ENCODE measurements at places on chromosomes 5 and 9. TPM values are rescaled to one million over a fixed set of nuclear protein-coding genes. Genes with fewer than 3 reads are reported as not detected.

DNA sequence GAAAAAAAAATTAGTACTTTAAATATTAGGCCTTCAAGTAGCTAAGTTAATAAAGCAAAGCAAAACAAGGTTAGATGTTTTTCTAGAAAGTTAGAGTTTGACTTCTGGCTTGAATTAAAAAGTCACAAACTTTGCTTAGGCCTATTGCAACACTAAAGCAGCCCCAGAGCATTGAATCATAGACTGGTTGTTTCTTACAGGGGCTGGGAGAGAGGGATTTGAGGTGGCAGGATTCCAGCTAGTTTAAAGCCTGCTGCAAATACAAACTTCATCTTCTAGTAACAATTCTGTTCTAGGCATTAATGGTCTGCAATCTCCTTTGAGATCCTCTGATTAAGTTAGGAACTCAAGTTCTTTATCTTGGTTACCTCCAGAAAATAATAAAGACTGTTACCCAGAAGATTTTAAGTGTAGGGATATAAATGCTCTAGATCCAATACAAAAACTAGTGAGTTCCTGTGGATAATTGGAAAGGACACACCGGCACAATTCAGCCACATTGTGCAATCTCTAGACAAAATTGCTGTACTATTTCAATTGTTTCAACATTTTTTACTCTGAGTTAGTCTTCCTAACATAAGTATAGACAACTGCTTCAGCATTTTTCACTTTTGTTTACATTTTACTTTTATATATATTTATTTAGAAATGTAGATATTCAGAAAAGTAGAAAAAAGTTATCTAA is 12.6 kb downstream of the OR13C5 start:
- DNase-seq, result no peak

- DNase-seq, result no peak
Observed at GRCh38 chr5:87499478-87500410, 87.0 kb upstream of the CCNH start.

DNA sequence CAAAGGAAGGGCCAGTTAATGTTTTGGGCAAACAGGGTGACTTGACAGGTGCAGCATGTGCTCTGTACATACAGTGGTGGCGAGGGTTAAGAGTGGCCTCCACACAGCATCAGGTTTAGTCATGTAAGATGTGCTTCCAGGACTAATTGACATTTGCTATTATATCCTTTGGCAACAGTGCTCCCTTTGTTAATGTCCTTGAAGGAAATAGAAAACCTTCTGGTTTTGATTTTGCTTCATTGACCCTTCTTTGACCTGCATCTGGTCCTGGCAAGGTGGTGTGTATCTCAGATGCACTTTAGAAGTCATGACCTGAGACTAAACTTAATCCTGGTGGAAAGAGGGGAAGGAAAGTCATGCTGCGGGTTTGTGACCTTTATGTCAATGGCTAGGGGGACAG is 440.0 kb downstream of the ENC1 start:
- no peak for DNase-seq

DNA sequence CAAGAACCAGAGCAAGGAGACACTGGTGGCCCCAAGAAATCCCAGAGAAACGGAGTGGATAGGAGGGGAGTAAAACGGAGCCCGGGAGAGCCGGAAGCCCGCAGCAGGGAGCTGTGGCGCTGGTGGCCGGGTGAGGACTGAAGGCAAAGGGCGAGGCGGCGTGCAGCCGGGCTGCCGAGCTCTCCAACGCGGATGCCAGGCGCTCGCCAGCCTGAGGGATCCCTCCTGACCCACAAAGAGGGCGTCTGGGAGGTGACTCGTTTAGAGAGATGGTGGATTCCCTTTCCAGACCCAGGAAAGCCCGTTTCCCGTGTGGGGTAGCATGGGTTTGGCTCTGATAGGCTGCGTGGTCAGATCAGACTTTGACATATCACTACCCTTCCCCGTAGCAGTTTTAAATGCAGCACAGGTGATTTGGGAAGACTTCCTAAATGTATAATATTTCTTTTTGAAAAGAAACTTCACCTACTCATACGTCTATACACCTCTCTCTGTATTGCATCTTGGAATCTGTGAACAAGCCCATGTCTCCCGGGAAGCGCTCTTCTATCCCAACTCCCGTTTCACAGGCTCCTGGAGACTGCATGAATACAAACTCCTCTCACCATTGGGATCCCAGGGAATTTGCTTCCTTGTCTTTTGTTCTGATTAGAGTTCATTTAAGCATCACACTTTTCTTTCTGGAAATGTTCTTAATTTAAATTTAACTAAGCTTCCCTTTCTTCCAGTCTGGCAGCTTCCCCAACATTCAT is 158.1 kb downstream of the C9orf152 start:
- DNase-seq, result peak; percentile 85

Gene SLC6A7
- total RNA-seq, result not detected

Gene IFNA6
- not detected for total RNA-seq

Gene IL33
- total RNA-seq, result 68.2 TPM

- DNase-seq, result no peak
Observed at GRCh38 chr5:71946343-71947030, 160.8 kb upstream of the MAP1B start.

DNA sequence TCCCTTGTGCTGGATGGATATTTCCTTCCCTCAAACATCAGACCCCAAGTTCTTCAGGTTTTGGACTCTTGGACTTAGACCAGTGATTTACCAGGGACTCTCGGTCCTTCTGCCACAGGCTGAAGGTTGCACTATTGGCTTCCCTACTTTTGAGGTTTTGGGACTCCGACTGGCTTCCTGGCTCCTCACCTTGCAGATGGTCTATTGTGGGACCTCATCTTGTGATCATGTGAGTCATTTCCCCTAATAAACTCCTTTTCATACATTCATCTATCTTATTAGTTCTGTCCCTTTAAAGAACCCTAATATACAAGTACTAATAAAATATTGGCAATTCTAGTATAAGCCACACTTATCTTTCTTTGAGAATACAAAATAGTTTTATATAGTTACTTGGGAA is 1078.9 kb downstream of the CDH12 start:
- DNase-seq, result no peak

Gene SPAAR
- 4.0 TPM for total RNA-seq

- peak; percentile 78 for DNase-seq
Observed at GRCh38 chr5:133552925-133553525, 59.3 kb downstream of the FSTL4 start.

Gene SEMA6A
- 28.5 TPM for total RNA-seq

DNA sequence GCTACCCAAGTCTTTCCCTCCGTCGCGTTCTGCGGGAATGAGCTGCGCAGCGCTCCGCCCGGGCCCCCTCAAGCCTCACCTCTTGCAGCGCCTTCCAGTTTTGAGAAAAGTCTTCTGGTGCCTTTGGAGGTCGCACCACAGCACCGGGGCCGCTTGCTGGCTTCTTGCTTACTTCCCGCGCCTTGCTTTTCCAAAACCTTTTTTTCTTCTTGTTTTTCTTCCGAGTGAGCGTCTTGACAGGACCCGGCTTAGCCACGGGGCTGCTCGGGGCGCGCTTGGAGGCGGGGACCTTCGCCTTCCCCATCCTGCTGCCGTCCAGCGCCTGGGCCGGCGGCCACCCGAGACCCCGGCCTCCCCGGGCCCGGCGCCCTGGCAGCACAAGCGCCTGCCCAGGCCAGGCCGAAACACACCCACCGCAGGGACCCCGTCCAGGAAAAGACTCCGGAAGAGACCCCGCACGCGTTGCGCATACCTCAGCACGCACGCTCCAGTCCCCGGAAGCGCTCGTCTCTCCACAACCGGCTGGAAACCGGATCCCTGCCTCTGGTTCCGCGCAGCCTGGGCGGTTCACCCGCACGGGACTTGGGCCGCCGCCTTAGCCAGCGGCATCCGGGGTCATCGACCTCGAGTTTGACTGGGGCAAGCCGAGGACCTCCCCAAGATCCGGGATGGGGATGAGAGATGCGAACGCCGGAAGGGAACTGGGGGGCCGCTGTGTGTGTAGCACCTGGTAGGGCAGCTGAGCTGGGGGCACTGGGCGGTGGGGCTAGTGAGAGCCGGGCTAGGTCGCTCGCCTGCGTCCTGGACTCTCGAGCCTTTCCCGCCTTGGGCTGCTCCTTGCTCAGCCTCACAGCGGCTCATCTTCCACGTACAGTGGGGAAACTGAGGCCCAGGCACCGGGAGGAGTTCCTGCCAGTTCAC is at the start of gene REXO4:
REXO4 (minus strand) TSS at position 470 of the 921 bp plus-strand sequence; CDS start at position 304, 166 bp downstream.
- DNase-seq, result peak; percentile 85

Gene CARTPT
- not detected for total RNA-seq

- no peak for DNase-seq
Observed at GRCh38 chr5:112878760-112879159, 17.7 kb downstream of the SRP19 start.

DNA sequence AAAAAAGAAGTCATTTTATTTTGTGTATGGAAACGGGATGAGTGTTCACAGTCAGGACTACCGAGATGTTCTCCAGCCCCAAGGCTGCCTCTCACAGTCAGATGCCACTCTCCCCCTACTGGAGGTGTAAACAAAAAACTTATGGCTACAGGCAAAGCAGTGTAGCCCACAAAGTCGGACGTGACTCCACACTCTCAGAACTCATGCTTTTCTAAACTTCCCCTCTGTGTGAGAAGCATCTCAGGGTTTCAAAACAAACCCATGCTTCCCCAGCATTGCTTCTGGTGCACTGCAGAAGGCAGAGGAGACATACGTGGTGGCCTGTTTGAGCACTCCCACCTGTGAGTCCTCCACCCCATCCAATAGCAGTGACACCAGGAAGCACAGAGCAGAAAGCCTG is 580.3 kb downstream of the BNC2 start:
- DNase-seq, result no peak

Gene ARSK
- total RNA-seq, result 5.5 TPM

DNA sequence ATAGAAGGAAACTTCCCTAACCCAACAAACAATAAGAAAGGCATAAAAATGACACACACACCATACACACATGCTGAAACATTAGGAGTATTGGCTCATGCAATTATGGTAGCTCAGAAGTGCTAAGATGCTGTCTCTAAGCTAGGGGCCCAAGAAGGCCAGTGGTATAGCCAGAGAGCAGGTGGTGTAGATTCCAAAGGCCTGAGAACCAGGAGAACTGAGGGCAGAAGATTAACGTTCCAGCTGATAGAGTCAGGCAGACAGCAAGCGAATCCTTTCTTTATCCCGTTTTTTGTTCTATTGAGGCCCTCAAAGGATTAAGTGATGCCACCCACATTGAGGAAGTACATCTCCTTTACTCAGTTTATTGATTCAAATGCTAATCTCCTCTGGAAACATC is 262.9 kb downstream of the EPB41L4A start:
- no peak for DNase-seq

DNA sequence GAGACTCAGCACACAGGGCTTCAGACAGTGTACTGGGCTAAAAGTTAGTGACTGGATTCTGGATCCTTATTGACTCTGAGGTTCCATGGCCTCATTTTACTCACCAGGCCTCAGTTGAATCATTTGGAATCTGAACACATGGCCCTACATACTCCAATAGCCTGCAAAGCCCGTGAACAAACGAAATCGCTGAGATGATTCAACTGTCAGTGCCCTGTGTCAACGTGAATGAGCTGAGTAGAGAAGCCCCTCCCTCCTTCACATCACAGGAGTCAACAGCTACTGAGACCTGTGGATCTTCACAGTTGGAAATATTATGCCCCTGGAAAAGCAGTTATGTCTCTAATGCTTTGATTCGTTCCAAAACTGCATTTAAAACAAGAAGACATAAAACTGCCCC is 429.3 kb downstream of the GADD45G start:
- no peak for DNase-seq

DNA sequence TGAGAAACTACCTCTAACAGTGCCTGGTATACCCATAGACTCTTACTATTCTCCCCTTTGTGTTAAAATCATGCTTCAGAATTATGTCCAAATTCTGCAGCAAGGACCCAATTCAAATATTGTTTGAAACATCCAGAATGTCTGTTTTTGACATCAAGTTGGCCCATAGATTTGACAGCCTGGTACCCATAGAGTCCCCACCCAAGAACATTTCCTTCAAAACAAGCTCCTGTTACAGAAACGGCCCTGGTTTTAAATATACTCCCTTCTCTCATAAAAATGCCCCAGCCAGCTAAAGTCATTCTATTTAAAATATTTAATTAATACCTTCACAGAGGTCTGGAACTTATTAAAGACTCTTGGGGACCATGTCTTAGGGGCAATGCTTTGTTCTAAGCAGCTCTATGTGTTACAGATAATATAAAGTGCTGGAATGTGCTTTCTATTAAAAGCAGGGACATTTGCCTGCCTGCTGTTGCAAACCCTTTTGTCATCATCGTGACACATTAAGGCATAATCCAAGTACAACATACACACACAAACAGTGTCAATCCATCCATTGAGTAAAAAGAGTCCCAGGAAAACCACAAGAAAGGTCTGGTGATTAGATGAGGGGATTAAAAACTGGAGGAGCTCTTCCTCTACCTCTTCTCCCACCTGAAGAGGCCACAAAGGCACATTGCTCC is 321.7 kb downstream of the MLLT3 start:
- no peak for DNase-seq

DNA sequence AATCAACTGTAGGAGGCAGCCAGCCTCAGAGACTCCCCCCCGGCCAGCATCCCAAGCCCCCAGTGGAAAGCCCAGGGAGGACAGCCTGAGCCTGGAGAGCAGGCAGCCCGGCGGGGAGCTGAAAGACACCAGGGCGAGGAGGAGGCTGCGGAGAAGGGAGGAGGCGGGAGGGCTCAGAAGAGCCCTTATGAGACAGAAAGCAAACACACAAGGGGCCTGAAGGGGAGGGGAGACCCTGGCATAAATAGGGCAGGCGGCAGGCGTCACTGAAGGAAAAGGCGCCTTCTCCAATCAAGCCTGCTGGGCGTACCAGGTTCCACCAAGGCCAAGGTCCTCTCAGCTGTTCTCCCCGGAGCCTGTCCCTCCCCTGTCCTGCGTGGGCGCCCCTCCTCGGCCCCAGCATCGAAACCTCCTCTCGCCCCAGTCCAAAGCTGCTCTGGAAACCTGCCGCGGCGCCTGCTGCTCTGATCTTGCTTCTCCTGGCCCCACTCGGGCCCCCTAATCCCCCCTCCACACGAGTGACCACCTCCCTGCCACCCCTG is 1.3 kb downstream of the SLC9A3 start:
- DNase-seq, result no peak

Gene GEMIN5
- total RNA-seq, result 12.0 TPM

Gene IFNA4
- total RNA-seq, result not detected

Gene RECK
- total RNA-seq, result 28.9 TPM

Gene CTNND2
- total RNA-seq, result 0.29 TPM

- no peak for DNase-seq
Observed at GRCh38 chr5:133321833-133322420, 270.1 kb downstream of the HSPA4 start.

Gene NOL8
- total RNA-seq, result 29.7 TPM

- no peak for DNase-seq
Observed at GRCh38 chr9:4590430-4591122, 71.5 kb upstream of the PLPP6 start.

Gene SLCO6A1
- total RNA-seq, result not detected
